ENCODE measurements at places on chromosomes 1 and 21. TPM values are rescaled to one million over a fixed set of nuclear protein-coding genes. Genes with fewer than 3 reads are reported as not detected.

The RGS5 gene
- total RNA-seq = 5.1 TPM

DNA sequence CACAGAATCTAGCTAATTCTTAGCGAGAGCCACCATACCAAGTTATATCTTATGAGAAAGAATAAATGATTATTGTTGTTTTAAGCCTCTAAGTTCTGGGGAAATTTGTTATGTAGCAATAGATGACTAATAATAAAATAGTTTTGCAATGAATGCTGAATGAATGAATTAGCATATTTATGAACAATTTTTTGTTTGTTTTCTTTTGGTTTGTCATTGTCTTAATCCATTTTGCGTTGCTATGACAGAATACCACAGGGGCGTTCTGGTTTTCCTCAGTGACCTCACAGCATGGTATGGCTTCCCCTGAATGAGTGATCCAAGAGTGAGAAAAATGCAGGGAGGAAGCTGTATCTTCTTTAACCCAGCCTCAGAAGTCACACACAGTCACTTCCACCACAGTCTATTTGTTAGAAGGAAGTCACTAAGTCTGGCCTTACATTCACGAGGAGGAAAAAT, 53.8 kb upstream of the HPDL start:
- no peak overlapping the region for H3K27ac ChIP-seq
- H3K4me3 ChIP-seq = no peak overlapping the region
- DNase-seq = no peak
- H3K27me3 ChIP-seq = no peaks in the 10 kb centered on the region
- H3K36me3 ChIP-seq = no peaks in the 10 kb centered on the region
- no peaks in the 10 kb centered on the region for H3K4me1 ChIP-seq

DNA sequence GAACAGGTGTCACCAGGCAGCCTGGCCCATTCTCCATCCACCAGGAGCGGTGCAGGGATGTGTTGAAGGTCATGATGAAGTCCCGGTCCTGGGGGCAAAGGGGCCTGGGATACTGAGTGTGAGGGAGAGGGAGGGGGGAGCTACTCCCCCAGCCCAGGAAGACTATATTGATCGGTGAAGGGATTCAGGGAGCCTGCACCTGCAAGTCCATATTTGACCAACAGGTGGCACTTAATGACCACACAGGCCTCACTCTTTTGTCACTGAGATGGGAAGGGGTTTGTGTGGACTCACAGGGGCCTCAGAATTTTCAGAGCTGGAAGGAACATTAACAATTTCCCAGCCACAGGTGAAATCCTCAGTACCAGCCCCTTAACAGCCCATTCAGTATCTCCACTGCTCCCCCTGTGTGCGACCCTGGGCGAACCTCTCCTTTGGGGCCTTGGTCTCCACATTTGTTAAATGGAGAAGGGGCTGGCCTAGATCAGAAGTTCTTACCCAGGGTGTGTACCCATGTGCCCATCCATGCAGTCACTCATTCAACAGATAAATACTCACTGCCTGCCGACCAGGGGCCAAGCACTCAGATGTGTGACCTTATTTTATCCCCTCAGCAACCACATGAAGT, 55.6 kb downstream of the NKAIN1 start:
- H3K36me3 ChIP-seq = no peaks in the 10 kb centered on the region
- no peaks in the 10 kb centered on the region for H3K27me3 ChIP-seq
- no peak overlapping the region for H3K27ac ChIP-seq
- H3K4me3 ChIP-seq = no peak overlapping the region
- no peak for DNase-seq

- DNase-seq = no peak
- H3K36me3 ChIP-seq = no peaks in the 10 kb centered on the region
- H3K27ac ChIP-seq = no peak overlapping the region
- H3K27me3 ChIP-seq = no peaks in the 10 kb centered on the region
- H3K4me1 ChIP-seq = no peaks in the 10 kb centered on the region
These were observed 359.2 kb downstream of the RRAGC start for GRCh38 chr1:38500352-38500751.

- no peaks in the 10 kb centered on the region for H3K36me3 ChIP-seq
- no peak for DNase-seq
- H3K27ac ChIP-seq = no peak overlapping the region
- H3K4me1 ChIP-seq = no peaks in the 10 kb centered on the region
- H3K4me3 ChIP-seq = no peak overlapping the region
These were observed 118.9 kb downstream of the GDAP2 start for GRCh38 chr1:117810553-117810952.

DNA sequence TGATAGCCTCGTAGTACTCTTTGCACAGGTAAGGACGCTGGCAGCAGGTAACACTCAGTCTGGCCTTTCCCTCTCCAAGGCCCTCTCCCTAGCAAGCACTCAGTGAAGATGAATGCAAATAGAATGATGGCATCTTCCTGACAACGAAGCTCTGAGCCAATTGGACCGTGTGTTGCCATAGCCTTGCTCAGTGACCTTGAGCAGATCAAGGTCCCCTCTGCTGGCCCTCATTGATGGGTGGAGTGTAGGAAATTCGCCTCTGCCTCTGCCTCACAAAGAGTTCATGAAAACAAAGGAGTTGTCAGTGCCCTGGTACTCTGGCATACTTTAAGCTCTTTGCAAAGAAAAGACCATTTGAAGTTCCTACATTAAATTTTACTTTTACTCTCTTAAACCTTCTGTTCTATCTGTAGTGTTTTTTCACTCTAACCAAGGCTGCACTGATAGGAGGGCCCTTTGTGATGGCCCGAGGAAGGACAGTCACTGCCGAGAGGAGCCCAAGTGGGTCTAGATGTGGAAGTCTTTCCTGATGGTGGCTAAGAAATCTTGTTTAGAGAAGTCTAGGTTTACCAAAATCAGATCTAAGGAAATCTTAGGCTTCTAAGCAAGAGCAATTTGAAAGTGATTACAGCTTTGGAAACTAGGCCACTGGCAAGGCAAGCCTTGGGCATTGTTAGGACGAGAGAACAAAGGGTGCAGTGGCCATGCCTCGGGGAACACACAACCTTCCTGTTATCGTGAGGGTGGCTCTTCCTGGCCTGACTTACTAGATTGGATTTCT, 38.2 kb downstream of the SMYD2 start:
- no peaks in the 10 kb centered on the region for H3K36me3 ChIP-seq
- H3K27ac ChIP-seq = no peak overlapping the region
- DNase-seq = no peak
- no peaks in the 10 kb centered on the region for H3K27me3 ChIP-seq
- H3K4me3 ChIP-seq = no peak overlapping the region

The LMNA gene
- 95.7 TPM for total RNA-seq

The CA6 gene
- not detected for total RNA-seq

- H3K4me3 ChIP-seq = no peak overlapping the region
These were observed 7.2 kb downstream of the FPGT start for GRCh38 chr1:74205266-74205665.

The C1orf226 gene
- 30.6 TPM for total RNA-seq

DNA sequence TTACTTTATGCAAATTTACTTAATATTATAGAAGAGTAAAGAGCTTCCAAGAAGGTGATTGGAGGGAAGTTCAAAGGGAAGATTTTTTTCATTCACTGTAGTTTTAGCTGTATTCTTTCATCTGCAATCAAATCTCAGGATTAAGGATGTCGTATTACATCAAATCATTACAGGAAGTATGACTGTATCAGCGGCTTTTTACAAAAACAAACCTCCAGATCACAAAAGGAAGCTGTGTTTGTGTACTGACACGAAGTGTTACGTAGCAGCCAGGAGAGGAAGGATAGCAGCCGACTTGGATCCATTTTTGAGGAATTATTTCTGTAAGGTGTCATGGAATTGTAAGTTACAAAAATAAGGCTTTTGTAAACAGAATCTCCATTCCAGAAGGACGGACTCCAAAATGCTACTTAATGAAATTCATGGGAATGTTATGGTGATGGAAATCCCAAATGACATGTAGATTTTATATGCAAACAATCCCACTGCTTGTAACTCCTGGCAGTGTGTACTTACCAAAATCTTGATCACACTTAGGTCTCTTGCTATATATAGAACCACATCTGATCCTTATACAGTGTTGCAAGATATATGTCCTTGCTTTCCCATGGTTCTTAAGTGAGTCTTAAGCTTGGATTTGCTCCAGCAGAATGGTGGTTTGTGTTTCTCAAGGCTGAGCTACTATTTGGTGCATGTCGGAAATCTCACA, 49.8 kb downstream of the KCNJ15 start:
- peaks cover 13% of the 10 kb centered on the region for H3K4me1 ChIP-seq
- H3K27ac ChIP-seq = peak overlapping the region; percentile 0

GRCh38 chr1:156337052-156337887, 822 bp downstream of the CCT3 start:
- no peak for DNase-seq
- peaks cover 8% of the 10 kb centered on the region for H3K36me3 ChIP-seq
- H3K4me3 ChIP-seq = peak overlapping the region; percentile 62
- no peaks in the 10 kb centered on the region for H3K27me3 ChIP-seq

- peaks cover 20% of the 10 kb centered on the region for H3K4me1 ChIP-seq
- DNase-seq = no peak
- H3K27ac ChIP-seq = peak overlapping the region; percentile 71
- H3K27me3 ChIP-seq = no peaks in the 10 kb centered on the region
These were observed 4.7 kb downstream of the BTBD19 start for GRCh38 chr1:44812822-44813543.

GRCh38 chr1:42747125-42747524, 7.1 kb upstream of the CLDN19 start:
- no peaks in the 10 kb centered on the region for H3K4me1 ChIP-seq
- DNase-seq = peak; percentile 35
- no peak overlapping the region for H3K4me3 ChIP-seq
- no peak overlapping the region for H3K27ac ChIP-seq
- no peaks in the 10 kb centered on the region for H3K27me3 ChIP-seq

DNA sequence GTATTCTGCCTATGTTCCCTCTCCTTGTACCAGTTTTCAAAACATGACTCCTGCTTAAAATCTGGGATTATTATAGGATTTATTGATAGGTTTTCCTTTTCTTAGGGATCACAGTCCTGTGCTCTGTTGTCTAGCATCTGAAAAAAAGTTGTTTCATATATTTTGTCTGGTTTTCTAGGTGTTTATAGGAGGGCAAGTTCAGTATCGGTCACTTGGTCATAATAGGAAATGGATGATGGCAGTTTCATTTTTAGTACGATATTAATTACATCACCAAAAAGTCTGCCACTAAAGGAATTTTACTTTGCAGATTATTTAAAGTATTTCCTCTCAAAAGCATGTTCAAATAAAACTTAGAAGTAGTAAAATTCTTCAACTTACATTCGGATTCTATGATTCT, 94.4 kb downstream of the RASAL2 start:
- H3K4me1 ChIP-seq = no peaks in the 10 kb centered on the region
- no peak overlapping the region for H3K27ac ChIP-seq
- H3K36me3 ChIP-seq = no peaks in the 10 kb centered on the region

DNA sequence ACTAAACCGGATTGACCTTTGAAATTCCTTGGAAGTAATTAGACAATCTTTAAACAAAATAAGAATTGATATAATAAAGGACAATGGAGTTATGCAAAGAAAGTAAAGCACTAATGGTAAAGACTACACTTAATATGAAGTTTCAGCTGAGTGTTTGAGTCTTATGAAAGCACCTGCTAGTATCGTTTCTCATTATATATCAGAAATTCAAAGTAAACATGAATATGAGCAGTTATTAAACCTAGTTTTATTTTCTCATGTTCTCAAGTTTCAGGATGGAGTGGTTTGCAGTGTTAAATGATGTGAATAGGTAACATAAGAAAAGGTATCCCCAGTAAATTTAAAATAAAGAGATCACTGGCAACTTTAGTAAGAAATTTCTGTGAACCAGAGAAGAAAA, 188.6 kb downstream of the ZP4 start:
- DNase-seq = no peak
- H3K27ac ChIP-seq = no peak overlapping the region
- H3K4me3 ChIP-seq = no peak overlapping the region
- H3K36me3 ChIP-seq = no peaks in the 10 kb centered on the region
- no peaks in the 10 kb centered on the region for H3K27me3 ChIP-seq
- H3K4me1 ChIP-seq = no peaks in the 10 kb centered on the region

The AGRN gene
- total RNA-seq = 44.5 TPM

DNA sequence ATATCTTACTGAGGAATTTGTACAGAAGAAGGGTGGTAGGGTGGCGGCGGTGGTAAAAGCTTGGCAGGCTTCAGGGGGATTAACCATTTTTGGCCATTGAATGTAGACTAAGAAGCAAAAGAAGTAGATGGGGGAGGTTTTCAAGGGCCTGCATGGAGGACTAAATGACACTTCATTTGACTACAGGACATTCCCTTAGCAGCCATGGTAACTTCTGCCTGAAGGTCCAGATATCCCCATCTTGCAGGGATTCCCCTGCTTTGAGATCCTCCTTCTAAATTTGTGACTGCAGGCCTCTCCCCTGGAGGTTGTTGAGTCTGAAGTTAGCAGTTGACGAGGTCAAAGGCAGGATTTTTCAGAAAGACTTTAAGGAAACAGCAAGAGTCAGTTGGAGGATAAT, 4.8 kb downstream of the VASH2 start:
- no peak overlapping the region for H3K27ac ChIP-seq
- no peak overlapping the region for H3K4me3 ChIP-seq
- DNase-seq = no peak
- no peaks in the 10 kb centered on the region for H3K36me3 ChIP-seq
- H3K4me1 ChIP-seq = no peaks in the 10 kb centered on the region
- no peaks in the 10 kb centered on the region for H3K27me3 ChIP-seq

- H3K4me3 ChIP-seq = no peak overlapping the region
- H3K4me1 ChIP-seq = no peaks in the 10 kb centered on the region
- H3K36me3 ChIP-seq = no peaks in the 10 kb centered on the region
These were observed 13.9 kb upstream of the CNR2 start for GRCh38 chr1:23927097-23927496.

- H3K4me3 ChIP-seq = no peak overlapping the region
- no peak overlapping the region for H3K27ac ChIP-seq
- no peak for DNase-seq
- no peaks in the 10 kb centered on the region for H3K27me3 ChIP-seq
- H3K4me1 ChIP-seq = peaks cover 16% of the 10 kb centered on the region
These were observed 4.6 kb upstream of the NBPF1 start for GRCh38 chr1:16617778-16618580.

DNA sequence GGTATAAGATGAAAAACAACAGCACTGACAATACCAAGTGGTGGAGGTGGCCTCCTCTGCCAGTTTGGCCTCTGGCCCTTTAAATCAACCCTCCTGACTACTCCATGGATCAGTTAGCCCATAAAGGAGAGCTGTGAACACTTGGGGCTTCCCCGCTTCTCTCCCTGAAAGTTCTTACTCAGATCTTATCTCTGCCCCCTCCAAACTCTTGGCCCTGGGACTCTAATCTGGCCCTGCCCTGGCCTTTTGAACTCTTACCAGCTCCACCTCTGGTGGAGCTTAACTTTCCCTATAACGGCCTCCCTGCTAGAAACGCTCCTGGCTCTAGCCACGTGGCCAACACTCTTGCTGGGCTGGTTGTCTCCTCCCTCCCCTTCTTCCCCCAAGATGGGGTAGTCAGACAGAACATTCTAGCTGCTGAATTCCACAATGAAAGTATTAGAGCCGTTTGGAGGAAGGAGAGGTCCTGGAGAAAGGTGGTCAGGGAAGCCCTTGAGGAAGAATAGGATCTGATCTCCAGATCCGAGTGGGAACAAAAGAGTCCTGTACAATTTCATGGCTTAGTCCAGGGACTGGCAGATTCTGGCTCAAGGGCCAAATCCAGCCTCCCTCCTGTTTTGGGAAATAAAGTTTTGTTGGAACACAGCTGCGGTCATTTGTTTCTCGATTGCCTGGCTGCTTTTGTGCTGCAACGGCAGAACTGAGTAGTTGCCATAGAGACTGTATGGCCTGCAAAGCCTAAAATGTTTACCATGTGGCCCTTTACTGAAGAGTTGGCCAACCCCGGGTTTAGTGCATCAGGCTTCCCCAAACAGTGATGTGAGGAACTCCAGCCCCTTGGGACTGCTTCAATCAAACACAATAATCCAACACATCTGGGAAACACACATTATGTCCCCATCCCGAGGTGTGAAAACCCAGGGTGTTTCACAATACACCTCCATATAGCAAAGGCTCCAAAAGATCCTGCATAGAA, 9.5 kb upstream of the PIGR start:
- H3K27ac ChIP-seq = no peak overlapping the region
- no peak overlapping the region for H3K4me3 ChIP-seq
- H3K36me3 ChIP-seq = no peaks in the 10 kb centered on the region
- peaks cover 2% of the 10 kb centered on the region for H3K4me1 ChIP-seq
- DNase-seq = peak; percentile 73
